NCI-H1930 (cell line): ENCODE measurements at places on chromosomes 2 and 18.
A peak's percentile ranks its signal among the peaks of the same experiment; 100 is the strongest.

GRCh38 chr2:205752296-205752820 lies 70.1 kb downstream of the NRP2 start:
- no peak for DNase-seq

DNA sequence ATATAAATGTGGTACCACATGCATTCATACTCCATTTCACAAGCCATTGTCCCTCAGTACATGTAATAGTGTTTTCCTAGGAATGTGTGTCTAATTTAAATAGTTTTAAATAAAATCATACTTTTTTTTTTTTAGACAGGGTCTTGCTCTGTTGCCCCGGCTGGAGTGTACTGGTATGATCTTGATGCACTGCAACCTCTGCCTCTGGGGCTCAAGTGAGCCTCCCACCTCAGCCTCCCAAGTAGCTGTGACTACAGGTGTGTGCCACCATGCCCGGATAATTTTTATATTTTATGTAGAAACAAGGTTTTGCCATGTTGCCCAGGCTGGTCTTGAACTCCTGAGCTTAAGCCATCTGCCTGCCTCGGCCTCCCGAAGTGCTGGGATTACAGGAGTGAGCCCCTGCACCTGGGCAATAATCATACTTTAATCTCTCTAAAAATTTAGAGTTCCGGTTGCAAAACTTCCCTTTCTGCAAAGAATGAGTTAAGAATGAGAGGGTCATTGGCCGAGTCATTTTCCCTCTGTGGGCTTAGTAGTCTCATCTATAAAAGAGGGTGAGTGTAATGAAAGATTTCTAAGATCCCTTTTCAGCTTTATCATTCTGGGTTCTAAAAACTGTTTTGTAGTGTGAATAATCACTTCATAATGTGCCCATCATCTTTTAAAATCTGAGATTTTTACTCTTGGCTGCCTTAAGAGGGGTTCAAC lies 116.0 kb upstream of the PELI1 start:
- no peak for DNase-seq

- peak; percentile 10 for DNase-seq
These were observed 656 bp downstream of the UNC80 start for GRCh38 chr2:209772290-209772685.

DNA sequence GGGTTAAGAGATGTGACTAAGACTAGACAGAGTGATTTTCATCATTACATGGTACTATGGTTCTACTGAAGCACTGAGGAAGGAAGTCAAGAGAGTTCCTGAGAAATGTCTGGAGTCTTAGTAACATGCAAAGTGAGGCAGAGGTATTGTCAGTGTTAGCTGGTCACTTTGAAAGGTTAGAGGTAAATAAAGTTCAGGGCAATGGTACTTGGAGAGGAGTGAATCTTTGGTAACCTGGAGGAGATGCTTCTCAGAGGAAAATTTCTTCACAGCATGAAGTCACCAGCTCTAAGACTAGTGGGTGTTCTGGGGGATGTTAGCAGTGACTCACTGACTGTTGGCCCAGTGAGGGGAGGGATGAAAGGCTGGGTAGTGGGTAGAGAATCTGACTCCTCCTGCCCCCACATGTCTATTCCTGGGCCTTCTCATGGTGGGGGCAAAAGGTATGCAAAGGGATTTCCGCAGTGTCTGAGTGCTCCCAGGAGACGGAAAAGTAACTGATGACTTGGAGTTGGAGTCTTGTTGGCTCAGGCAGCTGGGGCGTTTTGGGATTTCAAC lies 23.3 kb upstream of the IL1RN start:
- no peak for DNase-seq

GRCh38 chr2:234930397-234930796 lies 21.4 kb upstream of the SH3BP4 start:
- no peak for DNase-seq

- no peak for DNase-seq
These were observed 70.9 kb downstream of the MTCL1 start for GRCh38 chr18:8776013-8776943.

GRCh38 chr2:184032983-184033382 lies 565.3 kb upstream of the ZNF804A start:
- DNase-seq = no peak

- DNase-seq = no peak
These were observed 74.9 kb upstream of the APCDD1 start for GRCh38 chr18:10379522-10379921.

- no peak for DNase-seq
These were observed 58.4 kb upstream of the DNMT3A start for GRCh38 chr2:25400169-25400568.

DNA sequence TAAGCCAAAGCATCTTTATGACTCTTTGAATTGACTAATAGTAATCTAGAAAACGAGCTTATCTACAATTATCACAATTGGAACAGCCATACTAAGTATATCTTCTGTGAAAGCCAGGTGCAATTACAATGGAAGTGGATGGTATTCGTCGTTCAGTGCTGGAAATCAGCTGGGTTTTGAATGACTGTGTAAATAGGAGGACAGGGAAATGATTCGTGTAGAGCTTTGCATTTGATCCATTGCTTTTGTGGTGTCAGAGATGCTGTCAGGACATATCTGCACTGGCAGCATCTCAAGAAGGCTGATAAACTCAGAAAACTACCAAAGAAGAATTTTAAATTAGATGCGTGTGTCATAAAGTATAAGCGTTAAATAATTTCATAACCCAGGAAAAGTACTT lies 187.1 kb downstream of the ZNF407 start:
- peak; percentile 80 for DNase-seq

DNA sequence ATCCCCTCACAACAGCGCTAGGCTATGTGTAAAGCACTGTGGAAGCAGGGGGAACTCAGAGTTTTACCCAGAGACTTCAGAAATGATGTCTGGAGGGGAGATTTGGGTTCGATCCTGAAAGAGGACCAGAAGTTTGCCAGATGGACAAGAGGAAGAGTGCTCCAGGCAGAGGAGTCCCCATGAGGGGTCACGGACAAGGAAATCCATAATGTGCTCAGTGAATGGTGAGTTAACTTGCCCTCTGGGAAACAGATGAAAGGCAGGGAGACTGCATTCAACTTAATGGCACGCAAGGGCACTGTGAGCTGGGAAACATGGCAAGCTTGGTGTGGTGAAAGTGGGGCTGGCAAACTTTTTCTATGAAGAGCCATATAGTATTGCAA lies 6.0 kb upstream of the ASAP2 start:
- DNase-seq = no peak

- no peak for DNase-seq
These were observed 21.0 kb upstream of the PDE1A start for GRCh38 chr2:182447863-182448262.

- no peak for DNase-seq
These were observed 134.7 kb upstream of the GALNT5 start for GRCh38 chr2:157122776-157123175.

GRCh38 chr2:14855751-14856150 lies 223.2 kb downstream of the LRATD1 start:
- DNase-seq = no peak

DNA sequence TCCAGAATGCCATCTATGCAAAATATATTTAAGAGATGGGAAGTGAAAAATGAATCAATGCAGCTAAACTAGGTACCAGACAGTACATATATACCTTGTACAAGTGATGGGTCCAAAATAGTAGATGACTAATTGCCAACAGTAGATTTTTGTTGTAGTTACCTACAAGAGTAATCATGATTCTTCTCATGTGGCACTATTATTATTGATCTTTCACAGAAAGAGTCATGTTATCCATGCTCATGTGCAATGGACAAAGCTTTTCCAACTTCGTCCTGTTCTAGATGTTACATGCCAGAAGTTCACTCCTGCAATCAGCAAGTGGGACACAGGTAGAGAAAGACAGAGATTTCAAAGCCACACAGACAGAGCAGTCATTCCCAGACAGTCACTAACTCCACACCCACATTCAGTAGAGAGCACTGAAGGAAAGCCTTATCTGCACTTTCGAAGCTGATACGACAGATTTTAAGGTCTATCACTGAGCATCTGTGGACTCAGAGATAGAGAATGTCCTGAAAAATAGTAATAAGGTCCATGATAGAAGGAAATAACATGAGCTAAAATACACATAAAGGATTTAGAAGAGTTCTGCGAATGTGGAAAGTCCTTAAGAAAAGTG lies 101.6 kb upstream of the ITPRID2 start:
- no peak for DNase-seq

DNA sequence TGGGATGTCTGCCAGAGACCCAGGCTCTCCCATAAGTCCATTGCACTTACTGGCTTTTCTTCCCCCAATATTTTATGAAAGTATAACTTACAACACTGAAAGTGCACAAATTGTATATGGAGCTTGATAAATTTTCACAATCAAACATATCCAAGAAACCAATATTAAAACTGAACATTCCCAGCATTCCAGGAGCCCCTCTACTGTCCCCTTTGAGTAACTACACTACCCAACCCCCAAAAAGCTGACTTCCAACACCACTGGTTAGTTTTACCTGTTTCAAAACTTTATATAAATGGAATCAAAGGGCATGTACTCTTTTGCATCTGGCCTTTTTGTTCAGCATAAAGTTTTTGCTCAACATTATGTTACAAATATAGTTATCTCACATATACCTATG lies 35.2 kb upstream of the PKDCC start:
- DNase-seq = no peak

DNA sequence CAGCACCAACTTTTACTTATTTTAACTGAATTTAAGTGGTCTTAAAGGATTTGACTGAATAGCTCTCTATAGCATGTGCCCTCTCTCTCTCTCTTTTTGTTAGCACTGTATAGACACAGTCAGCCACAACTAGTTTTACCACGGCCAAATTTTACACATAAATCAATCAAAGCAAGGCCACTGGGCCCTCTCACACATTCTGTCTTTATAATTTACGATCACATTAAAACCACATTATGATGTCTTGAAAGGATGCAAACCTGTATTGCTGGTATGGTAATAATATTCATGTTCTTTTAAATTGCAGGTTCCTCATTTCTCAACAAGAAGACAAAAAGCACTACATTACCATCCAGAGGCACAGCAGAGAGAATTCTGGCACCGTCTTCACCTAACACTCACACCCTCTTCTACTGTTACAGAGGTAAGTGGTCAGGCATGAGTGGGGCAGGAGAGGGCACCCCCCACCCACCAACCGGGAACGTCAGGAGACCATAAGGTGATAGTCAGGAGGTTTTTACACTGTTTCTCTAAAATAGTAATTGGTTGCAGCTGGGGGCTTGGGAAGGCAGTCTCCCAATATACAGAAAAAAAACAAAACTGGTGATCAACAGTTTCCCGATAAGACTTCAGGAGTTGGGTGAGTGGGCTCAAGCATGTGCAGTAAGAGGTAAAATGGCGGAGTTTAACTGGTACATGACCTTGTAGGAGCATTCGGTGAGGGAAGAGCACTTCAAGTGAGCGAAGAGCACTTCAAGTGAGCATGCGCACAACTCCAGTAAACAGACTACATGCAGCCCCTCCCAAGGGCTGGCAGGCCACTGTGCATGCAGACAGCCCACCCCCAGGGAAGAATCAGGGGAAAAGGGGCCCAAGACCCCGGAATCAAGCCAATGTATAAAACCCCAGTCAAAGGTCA lies 296.7 kb downstream of the PIEZO2 start:
- DNase-seq = no peak

DNA sequence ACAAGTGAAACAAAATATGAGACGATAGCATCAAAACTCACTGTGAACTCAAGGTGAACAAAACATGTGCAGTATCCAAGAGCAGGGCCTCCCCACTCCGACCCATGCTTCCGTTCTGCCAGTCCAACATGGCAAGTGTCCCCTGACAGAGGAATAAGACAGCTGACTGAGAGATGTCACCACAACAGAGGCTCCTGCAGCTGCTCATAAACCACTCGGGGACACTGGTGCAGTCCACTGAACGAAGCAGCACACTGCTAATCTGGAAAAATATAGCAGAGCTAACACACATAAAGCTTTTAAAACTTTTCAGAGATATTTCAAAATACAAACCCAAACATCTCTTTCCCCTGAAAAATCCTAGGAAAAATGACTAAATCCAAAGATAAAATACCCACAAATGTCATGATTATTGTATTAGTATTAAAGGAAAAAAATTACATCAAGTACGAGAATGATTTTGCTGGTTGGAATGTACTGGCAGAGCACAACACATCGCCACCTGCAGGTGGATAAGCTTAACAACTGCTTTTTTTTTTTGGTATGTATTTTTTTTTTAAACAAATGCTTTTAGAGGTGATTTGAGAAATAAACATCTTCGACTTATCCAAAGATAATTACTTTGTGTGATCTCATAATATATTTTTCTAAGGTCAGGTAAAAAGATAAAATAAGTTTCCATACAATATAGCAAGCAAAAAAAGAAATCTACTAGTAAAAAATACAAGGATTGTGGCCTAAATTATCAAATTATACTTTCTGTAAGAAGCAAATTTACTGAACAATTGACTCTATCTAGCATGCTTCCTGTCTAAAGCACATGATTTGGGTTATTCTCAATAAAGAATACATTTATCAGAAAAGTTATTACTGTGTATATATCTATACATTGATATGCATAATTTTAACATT lies 18.6 kb downstream of the THADA start:
- DNase-seq = no peak

- no peak for DNase-seq
These were observed 3.2 kb downstream of the SERPINB13 start for GRCh38 chr18:63590373-63590772.

- DNase-seq = no peak
These were observed 88.5 kb upstream of the RANBP2 start for GRCh38 chr2:108630567-108631405.

DNA sequence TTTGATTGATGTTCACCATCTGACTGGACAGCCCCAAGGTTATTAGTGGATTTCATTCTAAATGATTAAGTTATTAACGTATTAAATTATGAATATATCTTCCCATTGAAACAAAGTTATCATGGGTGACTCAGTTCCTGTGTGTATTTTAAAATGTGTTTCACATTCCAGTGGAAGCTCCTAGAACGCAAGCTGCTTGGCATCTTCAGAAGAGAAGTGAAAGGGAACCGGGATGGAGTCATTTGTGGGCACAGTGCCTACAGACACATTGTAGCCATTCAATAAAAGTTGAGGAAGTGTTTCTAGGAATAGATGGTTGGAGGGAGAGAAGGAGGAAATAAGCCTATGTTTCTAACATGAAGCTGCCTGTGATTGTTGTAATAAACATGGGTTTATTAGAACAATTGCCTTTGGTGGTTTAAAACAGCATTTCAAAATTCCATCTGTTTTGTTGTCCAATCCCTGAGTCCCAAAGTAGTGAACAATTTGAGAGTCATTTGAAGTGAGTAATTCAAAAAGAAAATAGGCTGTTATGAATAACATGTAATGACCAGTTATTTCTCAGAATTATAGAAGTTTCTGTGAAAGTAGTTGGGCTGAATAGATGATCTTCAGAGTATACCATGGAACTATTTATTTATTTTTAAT lies 143.5 kb downstream of the PKP4 start:
- no peak for DNase-seq

DNA sequence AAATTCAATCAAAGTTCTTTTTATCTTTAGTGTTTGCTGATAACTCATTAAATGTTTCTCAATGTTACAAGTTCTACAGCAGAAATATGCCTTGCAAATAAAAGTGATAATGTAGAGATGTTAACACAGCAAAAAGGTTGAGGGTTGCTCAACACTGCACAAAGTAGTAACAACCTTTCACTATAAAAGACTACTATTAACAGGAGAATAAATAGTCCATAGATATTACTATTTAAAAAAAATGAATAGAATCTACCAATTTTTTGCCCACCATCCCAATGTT lies 378.1 kb downstream of the RBM43 start:
- no peak for DNase-seq

GRCh38 chr2:71129114-71129901 lies 721 bp downstream of the MCEE start:
- no peak for DNase-seq

- no peak for DNase-seq
These were observed 417.2 kb downstream of the CDH7 start for GRCh38 chr18:66167829-66168684.

- DNase-seq = no peak
These were observed 314.8 kb upstream of the SALL3 start for GRCh38 chr18:78664848-78665247.
